Fibroblast of the aortic adventitia (primary cell): ENCODE measurements at places on chromosomes 5 and 9. TPM values are rescaled to one million over a fixed set of nuclear protein-coding genes. Genes with fewer than 3 reads are reported as not detected.

The NUTM2F gene
- not detected in 2 replicates for total RNA-seq

The CTXN3 gene
- total RNA-seq: not detected in 2 replicates

The PHYKPL gene
- 25.0 and 27.9 TPM in 2 replicates for total RNA-seq

The ARL14EPL gene
- total RNA-seq: 0.18 TPM in 1 of 2 replicates, not detected in the other

The C5 gene
- 2.9 and 13.8 TPM in 2 replicates for total RNA-seq

The CDKN2B gene
- 16.0 and 35.8 TPM in 2 replicates for total RNA-seq
